ENCODE measurements at places on chromosomes 1 and 21.

GRCh38 chr1:234691567-234691966 is 81.6 kb upstream of the IRF2BP2 start:
- DNase-seq: no peak

GRCh38 chr21:38346286-38346685 is 89.5 kb downstream of the KCNJ15 start:
- no peak for DNase-seq

- no peak for DNase-seq
These were observed 48.6 kb upstream of the PTGFRN start for GRCh38 chr1:116861137-116861536.

GRCh38 chr21:26795866-26796329 is 49.3 kb downstream of the ADAMTS1 start:
- peak; percentile 79 for DNase-seq

DNA sequence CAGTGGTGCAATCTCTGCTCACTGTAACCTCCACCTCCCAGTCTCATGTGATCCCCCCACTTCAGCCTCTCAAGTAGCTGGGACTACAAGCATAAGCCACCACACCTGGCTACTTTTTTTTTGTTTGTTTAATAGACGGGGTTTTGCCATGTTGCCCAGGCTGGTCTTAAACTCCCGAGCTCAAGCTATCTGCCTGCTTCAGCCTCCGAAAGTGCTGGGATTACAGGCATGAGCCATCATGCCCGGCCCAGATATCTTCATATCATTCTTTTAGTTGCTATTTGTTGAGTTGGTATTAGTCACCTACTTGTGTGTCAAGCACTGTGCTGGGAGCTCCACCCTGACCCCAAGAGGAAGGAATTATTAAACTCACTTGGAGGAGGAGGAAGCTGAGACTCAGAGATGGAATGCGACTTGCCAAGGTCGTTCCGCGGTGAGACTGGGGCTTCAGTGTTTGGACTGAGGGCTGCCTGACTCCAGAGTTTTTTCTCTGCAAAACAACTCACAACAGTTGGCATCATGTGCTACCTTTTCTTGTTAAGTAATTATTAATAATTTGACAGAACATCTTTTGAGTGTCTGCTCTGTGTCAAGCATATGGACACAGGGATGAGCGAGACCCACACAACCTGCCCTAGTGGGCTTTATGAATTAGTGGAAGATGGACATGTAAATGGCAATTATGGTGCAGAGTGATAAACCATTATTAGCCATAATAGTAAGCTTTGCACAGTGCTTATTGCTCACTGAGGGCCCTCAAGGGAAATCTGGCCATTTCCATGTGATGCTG is 132.0 kb downstream of the FOXD2 start:
- DNase-seq: peak; percentile 59

DNA sequence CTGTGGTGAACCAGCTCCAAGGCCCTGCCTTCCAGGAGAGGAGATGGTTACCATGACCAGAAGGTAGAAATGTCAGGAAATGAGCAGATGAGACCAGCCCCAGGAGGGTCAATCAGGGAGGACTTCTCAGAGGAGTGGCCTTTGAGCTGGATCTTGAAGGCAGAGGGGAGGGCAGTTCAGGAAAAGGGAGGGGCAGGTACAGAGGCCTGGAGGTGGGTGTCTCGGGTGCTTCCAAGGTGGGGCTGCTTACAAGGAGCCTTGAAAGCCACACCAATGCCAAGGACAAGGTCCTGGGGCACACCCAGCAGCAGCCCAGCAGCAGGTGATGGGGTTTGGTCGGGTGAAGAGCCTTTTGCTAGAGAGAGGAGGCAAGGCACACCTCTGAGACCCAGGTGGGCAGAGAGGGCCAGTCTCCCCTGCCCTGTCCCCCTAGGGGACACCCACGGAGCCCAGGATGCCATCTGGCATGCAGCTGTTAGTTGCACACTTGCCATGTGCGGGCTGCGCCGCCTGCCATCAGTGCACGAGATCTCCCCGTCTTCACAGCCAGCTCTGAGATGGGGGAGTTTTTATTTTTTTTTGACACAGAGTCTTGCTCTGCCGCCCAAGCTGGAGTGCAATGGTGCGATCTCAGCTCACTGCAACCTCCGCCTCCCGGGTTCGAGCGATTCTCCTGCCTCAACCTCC is 18.5 kb downstream of the SLC66A1 start:
- DNase-seq: no peak

GRCh38 chr21:36171336-36171735 is 14.7 kb downstream of the DOP1B start:
- DNase-seq: no peak

GRCh38 chr1:236206548-236206947 is 64.2 kb downstream of the GPR137B start:
- peak; percentile 17 for DNase-seq

DNA sequence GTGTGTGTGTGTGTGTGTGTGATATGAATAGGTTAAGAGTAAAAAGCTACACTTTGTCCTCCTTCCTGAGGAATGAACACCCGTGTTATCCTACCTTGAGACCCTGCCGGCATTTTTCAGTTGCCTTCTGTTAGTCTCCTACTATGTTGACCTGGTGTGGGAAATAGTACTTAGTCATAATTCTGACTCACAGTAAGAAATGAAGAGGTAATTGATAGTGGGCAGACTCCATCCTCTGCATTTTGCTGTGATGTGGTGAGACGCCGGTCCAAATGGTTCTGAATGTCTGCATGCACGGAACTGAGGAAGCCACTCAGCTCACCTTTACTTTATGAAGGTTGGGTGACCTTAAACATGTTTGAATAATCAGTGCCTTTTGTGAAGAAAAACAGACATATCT is 12.6 kb downstream of the CD101 start:
- no peak for DNase-seq

DNA sequence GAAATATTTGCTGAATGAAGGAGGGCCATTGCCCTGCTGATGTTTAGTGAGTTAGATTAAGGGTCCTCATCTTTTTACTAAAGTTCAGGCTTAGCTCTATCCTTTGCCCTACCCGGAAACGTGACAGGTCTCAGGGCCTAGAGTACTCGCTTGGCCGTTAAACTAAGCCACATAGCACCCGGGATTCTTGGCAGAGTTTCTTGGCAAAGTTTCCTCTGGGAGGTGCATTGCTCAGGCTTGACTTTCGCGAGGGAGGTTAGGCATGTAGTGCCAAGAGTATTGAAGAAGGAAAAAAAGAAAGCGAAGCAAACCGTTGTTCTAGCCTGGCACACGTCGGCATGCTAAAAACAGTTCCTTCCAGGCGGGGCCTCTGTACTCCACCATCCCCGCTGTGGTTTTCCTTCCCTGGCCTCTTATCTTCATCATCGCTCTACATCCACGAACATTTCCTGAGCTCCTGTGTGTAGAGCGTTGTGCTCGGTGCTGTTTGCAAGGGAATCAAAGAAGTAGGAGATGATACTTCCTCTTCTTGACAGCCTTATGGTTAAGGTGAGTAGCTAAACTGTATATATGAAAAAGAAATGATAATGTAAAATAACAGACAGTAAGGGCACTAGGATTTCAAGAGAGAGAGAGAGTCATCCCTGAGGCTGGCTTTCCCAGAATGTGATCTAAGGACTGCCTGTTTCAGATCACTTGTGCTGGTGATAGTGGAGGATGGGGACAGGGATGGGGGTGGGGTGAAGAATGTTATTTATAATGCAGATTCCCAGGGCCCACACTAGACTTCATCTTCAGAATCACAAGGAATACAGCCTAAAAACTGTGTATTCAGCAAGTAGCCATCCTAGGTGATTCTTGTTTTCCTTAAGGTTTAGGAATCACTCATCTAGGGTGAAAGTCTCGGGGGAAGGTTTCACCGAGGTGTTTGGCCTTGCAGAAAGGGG is 18.8 kb downstream of the RNF220 start:
- DNase-seq: no peak

- no peak for DNase-seq
These were observed 8.0 kb upstream of the PLCH2 start for GRCh38 chr1:2468041-2468472.

DNA sequence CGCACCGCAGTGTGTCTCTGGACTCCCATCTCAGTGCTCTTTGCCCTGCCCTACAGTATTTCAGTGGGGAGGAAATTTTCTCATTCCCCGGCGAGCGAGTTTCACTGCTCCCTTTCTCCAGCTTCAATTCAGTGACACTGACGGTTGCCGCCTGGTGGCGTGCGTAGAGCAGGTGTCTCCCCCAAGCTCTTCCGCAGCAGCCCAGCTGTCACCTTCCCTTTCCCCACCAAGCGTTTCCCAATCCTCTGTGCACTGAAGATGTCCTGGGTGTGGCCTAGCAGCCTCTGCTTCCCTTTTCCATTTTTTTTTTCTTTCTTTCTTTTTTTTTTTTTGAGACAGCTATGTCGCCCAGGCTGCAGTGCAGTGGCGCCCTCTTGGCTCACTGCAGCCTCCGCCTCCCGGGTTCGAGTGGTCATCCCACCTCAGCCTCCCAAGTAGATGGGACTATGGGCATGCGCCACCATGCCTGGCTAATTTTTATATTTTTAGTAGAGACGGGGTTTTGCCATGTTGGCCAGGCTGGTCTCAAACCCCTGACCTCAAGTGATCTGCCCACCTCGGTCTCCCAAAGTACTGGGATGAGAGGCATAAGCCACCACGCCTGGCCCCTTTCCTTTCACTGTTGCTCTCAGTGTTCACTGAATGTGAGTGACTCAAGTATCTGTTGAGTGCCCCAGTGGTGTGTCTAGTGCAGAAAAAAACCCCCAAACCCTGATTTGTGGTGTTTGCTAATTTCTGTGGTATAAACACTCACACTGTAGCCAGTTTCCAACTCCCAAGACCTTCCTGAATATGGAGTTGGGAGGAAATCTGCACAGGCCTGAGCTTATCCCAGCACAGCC is 30.1 kb downstream of the TNFRSF1B start:
- peak; percentile 35 for DNase-seq

Data from tibial nerve (tissue), 4 donors.